ENCODE measurements at places on chromosomes 4 and X. TPM values are rescaled to one million over a fixed set of nuclear protein-coding genes. Genes with fewer than 3 reads are reported as not detected.

GRCh38 chrX:68829582-68830418, 979 bp downstream of the EFNB1 start:
- no peak for DNase-seq

- DNase-seq, result peak; percentile 80
Measured at GRCh38 chr4:143336781-143337599, at the start of gene GAB1. Gene GAB1 (plus strand): TSS chr4:143336876. CDS start chr4:143337189, 313 bp downstream.

DNA sequence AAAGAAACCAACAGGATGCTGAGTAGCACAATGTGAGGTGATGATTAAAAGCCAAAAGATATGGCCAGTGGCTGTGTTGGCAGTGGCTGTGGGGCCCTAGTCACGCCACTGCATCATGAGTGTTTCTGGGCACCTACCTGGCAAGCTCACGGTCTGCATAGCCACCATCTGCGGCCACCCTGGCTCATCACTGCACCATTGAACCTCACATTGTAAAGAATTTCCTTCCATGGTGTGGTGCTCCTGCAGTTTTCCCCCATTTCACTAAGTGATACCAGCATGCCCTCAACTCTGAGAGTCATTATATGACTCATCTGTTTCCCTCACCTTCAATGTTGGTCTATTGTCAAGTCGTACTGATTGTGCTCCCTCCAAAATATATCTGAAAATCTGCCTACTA, 45.5 kb upstream of the CLNK start:
- DNase-seq, result no peak

Gene ZNF157
- total RNA-seq, result not detected

DNA sequence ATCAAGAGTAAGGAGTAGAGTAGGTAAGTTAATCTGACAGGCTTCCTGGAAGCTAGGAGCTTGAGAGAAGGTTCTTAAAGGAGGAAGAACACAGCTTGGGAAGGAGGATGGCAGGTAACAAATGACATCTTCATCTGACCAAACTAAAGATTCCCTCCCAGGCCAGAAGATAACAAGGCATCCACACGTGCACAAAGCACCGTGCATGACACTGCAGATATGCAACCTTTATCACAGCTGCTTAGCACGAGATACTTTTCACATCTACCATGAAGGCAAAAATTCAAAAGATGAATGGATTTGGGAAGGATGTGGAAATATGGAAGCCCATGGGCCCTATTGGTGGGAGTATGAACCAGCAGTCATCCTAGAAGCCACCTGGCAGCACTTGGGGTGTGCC, 34.3 kb downstream of the CD99L2 start:
- DNase-seq, result no peak

DNA sequence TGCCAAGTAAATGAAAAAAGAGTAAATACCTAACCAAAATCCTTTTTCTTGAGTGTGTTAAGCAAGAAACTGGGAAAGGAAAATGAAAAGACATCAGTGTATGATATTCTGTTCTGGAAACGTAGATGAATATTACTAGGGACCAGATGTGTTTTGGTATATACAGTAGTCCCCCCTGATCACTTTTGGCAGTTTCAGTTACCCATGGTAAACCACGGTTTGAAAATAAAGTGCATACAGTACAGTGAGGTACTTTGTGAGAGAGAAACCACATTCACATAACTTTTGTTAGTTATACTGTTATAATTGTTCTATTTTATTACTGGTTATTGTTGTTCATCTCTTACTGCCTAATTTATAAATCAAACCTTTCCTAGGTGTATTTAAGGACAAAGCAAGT, 250.9 kb downstream of the TENM3 start:
- DNase-seq, result no peak

Gene DCHS2
- not detected for total RNA-seq

DNA sequence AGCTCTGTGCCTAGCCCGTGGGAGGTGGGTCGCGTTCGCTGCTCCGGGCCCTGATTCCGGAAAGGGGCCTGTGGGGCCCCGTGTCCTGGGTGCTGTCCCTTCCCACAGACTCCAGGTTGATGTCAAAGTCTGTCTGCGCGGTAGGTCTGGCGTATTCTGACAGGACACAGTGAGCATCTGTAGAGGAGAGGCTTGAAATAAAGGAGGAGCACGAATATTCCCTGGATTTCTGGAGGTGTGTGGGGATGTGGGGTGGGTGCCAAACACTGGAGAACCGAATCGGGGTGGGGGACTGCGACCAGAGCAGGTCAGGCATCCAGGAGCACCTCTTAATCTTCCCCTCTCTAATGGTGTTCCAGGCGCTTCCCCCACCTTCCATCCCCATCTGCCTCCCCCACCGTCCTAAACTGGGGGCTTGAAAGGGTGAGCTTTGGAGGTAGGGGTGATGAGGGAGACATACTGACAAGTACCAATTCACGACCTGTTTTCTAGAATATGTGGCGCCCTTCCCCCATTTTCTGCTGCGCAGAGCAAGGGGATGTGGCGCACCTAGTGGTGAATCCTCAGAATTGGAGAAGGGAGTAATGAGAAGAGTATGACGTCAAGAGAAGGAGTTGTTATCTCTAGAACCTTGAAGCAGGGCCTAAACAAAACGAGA, 877 bp downstream of the GPRASP1 start:
- DNase-seq, result no peak

Gene CD38
- 0.96 TPM for total RNA-seq

Gene RPL10
- total RNA-seq, result 1,543 TPM

GRCh38 chrX:68789966-68790365, 38.9 kb upstream of the EFNB1 start:
- DNase-seq, result no peak

Gene CCDC149
- total RNA-seq, result 13.4 TPM

Gene TBX22
- total RNA-seq, result not detected

DNA sequence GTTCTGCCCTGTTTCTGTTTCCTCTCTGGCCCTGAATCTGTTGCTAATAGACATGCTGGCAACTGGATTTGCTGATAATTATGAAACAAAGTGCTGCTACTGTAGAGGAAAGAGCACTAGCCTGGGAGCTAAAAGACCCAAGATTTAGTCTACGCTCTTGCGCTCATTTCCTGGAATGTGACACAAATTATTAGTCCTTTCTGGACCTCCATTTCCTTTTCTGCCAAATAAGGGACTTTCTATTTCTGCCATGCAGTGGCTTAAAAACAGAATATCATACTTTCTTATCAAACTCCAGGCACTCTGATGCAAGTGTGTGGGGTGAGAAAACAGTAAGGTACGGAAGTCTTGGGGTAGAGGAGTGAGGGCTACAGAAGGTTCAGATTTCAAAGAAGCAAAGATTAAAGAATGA, 48.3 kb upstream of the GPR174 start:
- no peak for DNase-seq

DNA sequence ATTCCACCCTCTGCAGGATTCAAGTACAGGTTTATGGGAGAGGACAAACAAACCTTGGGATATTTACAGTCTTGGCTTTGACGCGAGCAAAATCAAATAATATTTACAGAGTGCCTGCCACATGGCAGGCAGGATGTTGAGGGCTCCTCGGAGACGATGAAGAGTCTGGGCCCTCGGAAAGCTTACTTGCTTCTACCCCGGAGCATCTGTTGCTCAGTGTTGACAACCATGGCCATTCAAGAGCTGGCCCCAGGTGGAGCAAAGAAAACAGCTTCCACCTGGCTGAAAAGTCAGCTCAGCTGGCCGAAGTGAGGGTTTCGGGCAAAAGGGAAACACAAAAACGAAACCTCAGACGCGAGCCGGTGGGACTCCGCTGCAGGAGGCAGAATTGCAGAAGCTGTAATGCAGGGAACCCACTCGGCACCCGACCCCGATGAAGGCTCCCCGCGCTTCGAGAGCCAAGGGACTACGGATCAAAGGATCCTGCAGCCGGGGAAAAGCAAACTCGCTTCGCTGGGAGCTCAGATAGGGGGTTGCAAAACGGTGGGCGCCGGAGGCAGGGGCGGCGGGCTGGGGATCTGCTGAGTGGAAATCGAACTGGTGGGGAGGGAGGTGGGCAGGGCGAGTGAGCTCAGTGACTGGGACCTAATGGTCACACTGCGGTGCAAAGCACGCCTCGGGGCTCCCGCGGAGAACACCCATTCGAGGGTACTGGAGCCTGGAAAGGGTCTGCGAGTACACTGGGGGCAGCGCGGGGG, 805 bp downstream of the ATP8A1 start:
- DNase-seq, result peak; percentile 42

DNA sequence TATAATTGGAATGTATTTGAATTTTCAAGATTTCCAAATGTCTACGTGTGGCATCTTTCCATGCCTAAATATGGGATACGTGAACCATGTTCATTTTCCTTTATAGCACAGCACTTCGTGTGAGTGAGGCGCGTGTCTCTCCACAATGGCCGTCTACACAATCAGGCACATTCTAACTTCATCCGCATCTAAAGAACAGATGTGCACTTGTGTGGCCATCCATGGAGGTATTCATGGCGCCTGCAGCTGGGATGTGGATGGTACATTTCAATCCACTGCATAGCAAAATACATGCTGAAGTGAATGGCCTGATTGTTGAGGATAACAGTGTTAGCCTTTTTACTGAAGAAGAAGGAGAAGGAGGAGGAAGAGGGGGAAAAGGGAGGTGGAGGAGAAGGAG, 34.5 kb upstream of the TRIM2 start:
- no peak for DNase-seq

- no peak for DNase-seq
Measured at GRCh38 chrX:112786076-112786475, 54.6 kb downstream of the AMOT start.

- DNase-seq, result no peak
Measured at GRCh38 chr4:153112041-153112441, 92.2 kb upstream of the TRIM2 start.

DNA sequence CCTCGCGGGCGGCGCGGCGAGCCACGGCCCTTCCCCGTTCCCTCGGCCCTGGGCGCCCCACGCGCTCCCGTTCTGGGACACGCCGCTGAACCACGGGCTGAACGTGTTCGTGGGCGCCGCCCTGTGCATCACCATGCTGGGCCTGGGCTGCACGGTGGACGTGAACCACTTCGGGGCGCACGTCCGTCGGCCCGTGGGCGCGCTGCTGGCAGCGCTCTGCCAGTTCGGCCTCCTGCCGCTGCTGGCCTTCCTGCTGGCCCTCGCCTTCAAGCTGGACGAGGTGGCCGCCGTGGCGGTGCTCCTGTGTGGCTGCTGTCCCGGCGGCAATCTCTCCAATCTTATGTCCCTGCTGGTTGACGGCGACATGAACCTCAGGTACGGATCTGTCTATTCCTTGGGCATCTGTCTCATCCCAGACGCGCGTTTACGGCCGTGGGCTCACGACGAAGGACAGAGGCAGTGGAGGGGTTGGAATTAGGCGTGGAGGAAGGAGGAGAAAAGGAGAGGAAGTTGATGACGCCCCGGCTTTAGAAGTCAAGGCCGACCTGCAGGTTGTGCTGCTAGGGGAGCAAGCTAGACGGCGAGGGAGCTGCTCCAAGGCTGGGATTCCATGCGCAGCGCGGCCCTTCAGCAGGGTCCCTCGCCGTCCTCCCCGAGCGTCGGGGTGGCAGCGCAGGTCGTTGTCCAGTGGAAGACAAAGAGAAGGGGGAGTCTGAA, 792 bp downstream of the SLC10A4 start:
- no peak for DNase-seq

Gene TMEM154
- 1.4 TPM for total RNA-seq

Gene ZNF185
- 1.4 TPM for total RNA-seq

GRCh38 chr4:41561244-41561643, 23.3 kb downstream of the LIMCH1 start:
- no peak for DNase-seq

DNA sequence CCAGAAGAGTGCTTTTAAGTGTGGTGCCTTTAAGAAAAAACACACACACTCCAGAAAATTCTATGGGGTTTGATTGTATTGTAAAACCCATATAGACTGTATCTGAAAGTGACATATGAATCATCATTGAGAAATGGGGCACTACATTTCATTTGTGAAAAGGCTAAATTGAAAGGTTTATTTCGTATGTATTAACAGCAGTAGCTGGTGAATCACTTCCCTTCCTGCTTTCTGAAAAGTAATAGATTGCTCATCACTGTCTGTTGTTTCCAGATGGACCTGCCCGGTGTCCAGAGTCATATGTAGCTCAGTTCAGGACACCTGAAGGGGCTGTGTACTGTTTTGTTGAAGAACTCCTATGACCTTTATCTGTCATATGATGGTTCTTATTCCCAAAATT, 28.1 kb upstream of the HPRT1 start:
- DNase-seq, result no peak

DNA sequence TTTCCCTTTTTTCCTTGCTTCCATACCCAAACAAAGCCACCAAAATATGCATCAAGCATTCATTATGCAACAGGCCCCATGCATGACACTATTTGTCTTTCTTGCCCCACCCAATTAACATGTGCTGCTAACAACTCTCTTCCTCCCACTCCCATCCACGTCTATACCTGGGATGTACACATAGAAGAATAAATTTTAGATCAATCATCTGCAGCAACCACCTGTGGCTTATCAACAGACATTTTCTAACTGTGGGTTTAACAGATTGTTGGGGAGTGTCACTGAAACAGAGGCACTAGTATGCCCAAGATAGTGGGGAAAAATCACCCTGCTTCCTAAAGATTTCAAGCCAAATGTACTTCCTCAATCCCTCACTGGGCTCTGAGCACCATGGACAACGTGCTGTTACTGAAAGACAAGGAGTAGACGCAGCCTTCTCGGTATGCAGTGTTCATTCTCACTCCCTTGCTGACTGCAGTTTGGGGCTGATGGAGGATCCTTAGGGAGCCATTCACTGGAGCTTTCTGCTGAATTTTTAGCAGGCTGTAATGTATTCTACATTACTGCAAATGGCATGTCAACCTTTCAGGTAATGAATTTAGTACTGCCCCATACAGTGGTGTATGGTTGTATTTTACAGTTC, 28.4 kb upstream of the TRPC5OS start:
- no peak for DNase-seq

DNA sequence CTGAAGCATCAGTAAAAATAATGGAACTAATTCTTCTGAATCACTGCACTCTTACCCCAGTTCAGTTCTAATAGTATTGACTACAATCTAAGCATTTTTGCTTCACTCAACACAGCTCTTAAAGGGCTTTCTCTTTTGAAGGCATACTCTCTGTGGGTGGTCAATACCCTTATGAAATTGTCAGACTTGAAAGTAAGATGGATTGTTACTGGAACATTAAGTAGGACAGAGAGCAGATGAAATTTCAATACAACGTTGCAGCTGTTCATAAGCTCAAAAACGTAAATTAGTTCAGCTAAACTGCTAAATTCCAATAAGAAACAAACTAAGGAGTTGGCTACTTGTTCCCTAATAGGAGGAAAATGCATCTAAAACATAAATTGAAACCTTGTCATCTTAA, 352.3 kb upstream of the TENM3 start:
- no peak for DNase-seq

Gene SLC9B2
- 6.6 TPM for total RNA-seq
